ENCODE measurements at places on chromosomes 13 and 19.
A peak's percentile ranks its signal among the peaks of the same experiment; 100 is the strongest.

- no peak for DNase-seq
Measured at GRCh38 chr19:17423429-17424208, 3.8 kb downstream of the MVB12A start.

DNA sequence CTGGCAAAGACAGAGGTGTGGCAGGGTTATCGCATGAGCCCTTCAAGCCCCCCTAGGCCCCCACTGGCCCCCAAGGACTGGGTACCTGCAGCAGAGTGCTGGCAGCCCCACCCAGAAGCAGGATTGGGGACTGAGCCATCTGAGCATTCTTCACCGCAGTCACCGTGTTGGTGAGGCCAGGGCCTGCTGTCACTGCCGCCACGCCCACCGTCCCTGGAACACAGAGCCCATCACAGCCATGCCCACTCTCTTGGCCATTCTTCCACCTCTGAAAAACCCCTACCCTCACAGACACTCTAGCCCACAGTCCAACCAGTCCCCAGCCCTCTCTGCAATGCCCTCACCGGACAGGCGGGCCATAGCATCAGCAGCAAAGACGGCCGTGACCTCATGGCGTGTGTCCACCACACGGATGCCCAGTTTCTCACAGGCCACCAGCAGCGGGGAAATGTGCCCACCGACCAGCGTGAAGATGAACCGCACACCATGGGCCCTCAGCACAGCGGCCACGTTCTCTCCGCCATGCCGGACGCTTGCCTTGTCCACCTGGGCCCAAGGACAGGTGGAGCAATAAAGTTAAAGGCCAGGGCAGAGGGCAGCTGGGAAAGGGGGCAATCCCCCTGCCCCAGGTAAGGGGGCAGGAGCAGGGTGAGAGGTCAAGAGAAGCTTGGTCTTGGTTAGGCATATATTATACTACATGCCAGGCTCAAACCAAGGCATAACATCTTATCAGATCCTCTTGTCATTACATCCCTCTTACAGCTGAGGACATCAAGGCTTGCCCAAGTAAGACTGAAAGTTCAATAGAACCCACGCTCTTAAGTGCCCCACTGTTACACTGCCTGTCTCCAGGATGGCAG is 16.1 kb downstream of the SYDE1 start:
- no peak for DNase-seq

GRCh38 chr13:113845723-113846635 is 17.9 kb downstream of the GAS6 start:
- no peak for DNase-seq

DNA sequence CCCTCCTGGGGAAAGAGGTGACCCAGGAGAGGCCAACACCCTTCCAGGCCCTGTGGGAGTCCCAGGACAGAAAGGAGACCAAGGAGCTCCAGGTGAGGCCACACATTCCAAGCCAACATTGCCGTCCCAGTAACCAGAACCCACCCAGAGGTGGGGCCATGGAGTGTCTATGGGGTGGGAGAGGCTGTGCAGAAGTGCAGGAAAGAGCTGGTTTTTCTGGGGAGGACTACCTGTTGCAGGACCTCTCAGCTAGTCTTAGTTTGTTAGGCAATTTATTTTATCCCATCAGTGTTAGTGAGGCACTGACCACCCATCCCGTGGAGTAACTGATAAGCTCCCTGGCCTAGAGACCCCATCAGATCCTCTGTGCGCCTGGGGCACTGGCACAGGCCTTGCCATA is 66.1 kb downstream of the RAB20 start:
- DNase-seq: no peak

GRCh38 chr19:3328743-3329142 is 37.6 kb upstream of the NFIC start:
- DNase-seq: no peak

DNA sequence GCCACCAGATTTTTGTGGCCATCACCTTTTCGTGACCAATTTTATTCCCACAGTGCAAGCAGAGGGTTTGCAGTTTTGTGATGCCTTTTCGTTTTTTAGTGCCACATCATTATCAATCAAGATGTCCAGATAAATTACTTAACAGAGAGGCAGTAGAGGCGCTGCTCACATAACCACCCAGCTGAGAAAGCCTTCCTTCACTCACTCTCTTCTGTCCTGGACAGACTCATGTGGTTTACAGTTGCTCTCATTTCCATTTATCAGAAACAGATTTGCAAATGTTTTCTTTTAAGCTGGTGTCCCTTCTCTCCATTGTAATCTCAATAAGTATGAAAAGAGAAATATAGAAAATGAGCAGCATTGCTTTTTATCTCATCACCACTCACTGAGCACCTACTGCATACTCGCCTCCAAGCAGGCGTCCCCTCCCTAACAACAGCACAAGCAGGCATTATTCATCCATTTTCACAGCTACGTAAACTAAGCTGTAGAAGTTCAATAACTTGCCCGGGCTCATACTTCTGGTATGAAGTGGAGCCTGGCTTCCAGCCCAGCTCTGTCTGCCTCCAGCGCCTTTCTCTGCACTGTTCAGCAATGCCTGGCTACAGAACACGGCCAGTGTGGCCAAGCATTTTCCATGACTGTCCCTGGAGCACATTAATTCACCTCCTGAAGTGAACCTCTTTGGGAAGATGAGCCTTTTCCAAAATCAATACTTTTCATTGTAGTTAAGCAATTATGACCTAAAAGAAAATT is 34.6 kb upstream of the KATNAL1 start:
- DNase-seq: no peak

- no peak for DNase-seq
Measured at GRCh38 chr19:47433121-47433520, 13.8 kb upstream of the MEIS3 start.

DNA sequence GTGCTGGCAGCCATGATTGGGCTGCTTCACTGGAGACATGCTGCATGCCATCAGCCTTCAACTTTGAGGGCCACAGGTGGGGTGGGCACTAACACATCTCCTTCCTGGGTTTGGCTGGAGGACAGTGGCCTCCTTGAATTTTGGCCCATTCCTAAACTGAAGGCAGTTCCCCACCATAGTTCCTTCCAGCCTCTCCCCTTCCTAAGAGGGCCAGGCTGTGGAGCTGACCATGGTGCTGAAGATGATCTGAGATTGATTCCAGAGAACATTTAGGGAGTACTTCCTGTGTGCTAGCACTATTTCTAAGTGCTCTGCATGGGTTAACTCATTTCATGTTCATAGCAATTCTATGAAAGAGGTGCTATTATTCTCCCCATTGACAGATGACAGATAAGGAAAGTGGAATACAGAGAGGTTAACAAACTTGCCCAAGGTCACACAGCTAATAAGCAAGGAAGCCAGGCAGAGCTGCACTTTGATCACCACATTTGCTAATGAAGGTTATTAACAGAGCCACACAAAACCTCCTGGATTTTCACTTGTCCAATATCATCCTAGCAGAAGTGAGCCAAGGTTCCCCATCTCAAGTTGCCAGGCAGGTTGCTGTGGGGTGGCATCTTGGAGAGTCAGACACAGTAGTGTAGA is 175.3 kb downstream of the ZIC5 start:
- peak; percentile 13 for DNase-seq

DNA sequence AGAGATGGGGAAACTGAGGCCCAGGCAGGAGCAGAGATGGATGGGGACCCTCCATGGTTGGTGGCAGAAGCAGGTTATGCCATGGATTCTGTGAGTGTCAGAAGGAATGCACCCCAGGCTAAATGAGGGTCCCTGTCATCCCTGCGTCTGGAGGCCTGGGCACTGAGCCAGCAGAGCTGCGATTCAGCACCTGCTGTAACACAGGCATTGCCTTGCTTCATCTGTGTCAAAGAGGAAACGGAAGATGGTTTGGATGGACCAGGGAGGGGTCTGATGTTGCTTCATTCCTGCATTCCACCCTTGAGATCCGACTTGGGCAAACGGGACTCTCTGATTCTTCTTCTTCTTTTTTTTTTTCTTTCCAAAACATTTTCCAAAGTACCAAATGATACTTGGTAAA is 1.2 kb downstream of the C5AR1 start:
- DNase-seq: no peak

- no peak for DNase-seq
Measured at GRCh38 chr19:38122402-38123093, 101.5 kb downstream of the DPF1 start.

GRCh38 chr13:111281751-111282311 is 38.6 kb upstream of the TEX29 start:
- DNase-seq: no peak

GRCh38 chr13:106513025-106513983 is 22.2 kb downstream of the EFNB2 start:
- DNase-seq: no peak

DNA sequence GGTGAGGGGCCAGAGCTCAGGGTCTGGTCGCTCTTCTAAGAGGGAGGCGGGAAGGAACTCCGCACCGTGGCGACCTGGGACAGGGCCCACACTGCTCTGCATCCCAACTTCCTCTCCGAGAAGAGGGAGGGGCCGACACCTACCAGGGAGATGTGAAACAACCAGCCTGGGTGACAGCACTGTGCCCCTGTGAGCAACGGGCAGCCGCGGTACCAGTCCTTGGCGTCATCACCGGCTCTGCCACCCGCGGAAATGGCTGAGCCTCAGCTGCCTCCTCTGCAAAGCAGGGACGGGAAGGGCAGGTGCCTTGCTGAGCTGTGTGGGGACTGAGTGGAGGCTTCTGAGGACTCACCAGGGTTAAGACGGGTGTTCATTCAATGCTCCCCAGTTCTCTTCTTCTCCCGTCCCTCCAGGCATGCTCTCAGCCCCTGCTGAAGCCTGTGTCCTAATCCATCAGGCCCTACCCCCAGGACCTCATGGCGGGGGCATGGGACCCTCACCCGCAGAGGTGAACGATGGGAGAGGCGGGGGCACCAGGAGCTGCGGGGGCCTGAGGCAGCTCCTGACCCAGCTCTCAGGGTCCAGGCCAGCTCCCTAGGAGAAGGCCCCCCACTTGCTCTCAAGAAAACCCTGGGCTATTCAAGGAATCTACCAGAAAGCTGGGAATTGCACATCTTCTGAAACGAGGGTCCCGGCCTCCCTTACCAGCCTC is 9.3 kb downstream of the ZNF787 start:
- DNase-seq: no peak

- peak; percentile 24 for DNase-seq
Measured at GRCh38 chr19:53158119-53158656, 665 bp downstream of the ZNF347 start.

DNA sequence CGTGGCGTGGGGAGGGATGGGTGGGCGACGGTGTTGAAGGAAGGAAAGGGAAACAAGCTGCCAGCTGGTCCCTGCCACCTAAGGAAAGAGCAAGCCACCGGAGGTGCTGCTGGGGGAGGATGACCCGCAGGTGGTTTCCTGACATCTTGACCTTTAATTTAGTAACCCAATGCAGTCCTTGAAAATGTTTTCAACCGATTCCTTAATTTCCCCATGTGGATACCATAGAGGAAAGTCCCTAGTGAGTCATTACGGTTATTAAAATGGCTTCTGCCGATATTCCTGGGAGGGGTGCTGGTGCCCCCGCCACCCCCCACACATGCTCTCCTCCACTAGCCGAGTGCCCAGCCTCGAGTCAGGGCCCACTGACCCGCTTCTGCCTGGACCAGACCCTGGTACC is 6.3 kb upstream of the ANKRD10 start:
- no peak for DNase-seq

DNA sequence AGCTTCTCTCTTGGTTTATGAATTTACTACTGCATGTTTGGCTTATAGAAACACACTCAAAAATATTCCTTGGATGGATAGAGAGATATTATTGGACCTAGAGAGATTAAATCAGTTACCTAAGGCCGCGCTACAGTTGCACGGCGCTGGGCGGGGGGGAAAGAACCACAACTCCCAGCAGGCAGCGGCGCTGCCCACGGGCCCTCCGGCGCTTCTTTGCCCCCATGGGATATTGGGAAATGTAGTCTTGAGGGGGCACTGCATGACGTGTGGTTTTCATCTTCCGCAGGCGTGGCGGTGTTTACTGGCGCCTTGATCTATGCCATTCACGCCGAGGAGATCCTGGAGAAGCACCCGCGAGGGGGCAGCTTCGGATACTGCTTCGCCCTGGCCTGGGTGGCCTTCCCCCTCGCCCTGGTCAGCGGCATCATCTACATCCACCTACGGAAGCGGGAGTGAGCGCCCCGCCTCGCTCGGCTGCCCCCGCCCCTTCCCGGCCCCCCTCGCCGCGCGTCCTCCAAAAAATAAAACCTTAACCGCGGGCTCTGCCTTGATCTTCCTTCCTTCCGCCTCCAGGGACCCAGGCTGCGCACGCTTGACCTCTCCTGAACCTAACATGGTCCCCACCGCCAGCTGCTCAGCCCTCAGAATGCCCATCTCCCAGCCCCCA is 4.8 kb downstream of the EMP3 start:
- DNase-seq: no peak

DNA sequence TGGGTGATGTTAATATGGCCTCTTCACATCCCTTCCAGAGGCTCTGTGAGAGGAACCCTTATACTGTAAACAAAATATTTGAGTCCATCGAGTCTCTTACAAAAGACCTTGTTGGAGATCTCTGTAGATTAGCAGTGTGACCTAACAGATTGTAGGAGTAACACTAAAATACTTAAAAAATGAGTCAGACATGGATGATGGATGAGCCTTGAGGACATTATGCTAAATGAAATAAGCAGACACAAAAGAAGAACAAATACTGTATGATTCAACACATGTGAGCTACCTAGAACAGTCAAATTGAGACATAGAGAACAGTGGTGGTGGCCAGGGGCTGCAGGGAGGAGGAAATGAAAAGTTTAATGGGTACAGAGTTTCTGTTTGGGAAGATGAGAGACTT is 152.2 kb upstream of the UBL3 start:
- no peak for DNase-seq

DNA sequence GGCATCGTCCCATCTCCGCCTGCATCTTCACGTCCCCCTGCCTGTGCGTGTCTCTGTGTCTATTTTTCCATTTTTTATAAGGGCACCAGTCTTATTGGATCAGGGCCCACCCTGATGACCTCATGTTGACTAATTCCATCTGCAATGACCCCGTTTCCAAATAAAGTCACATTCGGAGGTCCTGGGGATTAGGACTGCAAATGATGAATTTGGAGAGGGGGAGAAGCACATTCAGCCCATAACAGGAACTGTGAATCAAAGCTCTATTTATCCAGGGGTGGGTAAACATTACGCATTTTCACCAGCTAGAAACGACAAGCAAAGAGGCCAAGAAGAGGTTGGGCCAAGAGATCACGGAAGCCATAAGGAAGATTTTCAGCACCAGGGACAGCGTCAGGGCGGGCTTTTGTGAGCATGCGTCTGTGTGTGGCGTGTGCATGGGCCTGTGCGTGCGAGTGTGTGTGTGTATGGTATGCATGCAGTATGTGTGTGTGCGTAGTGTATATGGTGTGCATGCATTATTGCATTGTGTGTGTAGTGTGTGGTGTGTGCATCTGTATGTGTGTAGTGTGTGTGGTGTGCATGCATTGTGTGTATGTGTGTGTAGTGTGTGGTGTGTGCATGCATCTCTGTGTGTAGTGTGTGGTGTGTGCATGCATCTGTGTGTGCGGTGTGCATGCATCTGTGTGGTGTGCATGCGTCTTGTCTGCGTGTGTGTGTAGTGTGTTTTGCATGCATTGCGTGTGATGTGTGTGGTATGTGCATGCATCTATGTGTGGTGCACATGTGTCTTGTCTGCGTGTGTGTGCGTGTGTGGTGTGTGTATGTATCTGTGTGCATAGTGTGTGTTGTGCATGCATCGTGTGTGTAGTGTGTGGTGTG is 19.6 kb downstream of the CELF5 start:
- no peak for DNase-seq

GRCh38 chr19:34482380-34483250 is 1.1 kb downstream of the WTIP start:
- DNase-seq: no peak

Measured in GM12891 (cell line).